DND-41 (cell line): ENCODE measurements at places on chromosomes 2 and 18.
A peak's percentile ranks its signal among the peaks of the same experiment; 100 is the strongest.

- DNase-seq, result no peak
These were observed 141.4 kb downstream of the SCG2 start for GRCh38 chr2:223460774-223461211.

DNA sequence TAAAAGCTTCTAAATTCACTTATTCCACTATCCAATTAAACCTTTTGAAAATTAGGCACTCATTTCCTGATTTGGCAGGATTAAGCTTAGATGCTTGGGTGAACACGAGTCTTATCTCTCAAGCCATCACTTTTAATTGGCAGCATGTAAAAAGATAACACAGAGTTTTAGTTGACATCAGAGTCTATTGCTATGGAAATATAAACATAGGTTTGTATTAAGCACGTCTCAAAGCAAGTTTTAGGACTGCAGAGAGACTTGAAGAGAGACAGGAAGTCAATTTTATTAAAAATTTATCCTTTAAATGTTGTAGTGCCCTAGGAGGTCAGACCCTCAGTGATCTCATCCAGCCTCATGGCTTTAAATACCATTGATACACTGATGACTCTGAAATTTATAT lies 5.6 kb downstream of the RBKS start:
- no peak for DNase-seq

- no peak for DNase-seq
These were observed 31.3 kb downstream of the ANXA4 start for GRCh38 chr2:69773206-69773605.

GRCh38 chr2:20604401-20604911 lies 46.4 kb downstream of the HS1BP3 start:
- DNase-seq, result no peak

- DNase-seq, result no peak
These were observed 47.0 kb downstream of the EVA1A start for GRCh38 chr2:75513616-75514170.

- no peak for DNase-seq
These were observed 56.1 kb downstream of the PRKRA start for GRCh38 chr2:178394859-178395258.

GRCh38 chr2:1869248-1869647 lies 124.9 kb upstream of the PXDN start:
- no peak for DNase-seq

DNA sequence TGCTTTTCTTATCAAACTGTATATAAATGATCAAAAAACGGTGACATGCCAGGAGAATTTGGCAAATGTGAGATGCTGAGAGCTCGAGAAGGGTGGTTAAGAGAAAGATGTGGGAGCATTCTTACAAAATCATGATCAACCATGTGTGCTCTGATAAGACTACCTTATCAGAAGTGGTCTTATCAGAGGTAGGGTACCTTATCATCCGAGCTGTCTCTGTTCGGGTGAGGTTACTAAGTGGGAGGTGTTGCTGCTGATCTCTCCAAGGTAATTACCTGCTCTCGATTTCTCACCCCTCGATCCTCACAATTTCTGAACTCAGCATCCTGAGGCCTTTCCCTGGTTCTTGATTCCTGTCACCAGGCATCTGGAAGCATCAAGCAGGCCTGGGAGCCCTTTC lies 813.0 kb upstream of the ID2 start:
- DNase-seq, result no peak

DNA sequence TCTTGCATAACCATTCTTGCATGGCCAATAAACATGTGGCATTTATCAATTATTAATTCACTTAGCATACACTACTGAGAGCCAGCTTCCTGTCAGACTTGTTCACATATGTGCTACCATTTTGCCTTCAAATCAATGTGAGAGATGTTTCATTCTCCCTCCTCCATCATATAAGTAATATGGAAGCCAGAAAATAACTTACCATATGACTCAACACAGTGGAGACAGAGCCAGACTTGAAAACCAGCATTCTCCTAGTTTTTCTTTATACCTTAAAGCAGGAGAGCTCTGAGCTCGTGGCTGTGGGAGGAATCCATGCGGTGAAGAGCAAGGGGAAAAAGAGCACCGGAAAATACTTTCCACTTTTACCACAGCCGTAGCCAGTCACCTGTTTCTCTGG lies 215.0 kb upstream of the LRATD1 start:
- DNase-seq, result no peak

DNA sequence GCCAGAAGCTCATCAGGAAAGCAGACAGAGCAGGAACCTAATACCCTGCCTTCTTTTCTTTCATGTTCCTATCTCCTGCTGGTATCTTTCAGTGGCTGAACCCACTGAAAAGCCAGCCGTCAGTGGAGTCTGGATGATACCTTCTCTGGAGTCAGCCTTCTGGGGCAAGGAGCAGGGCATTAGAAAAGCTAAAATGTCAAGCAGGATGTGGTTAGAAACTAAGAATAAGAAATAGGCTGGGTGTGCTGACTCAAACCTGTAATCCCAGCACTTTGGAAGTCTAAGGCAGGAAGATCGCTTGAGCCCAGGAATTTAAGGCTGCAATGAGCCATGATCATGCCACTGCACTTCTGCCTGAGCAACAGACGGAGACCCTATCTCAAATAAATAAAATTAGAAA lies 642.0 kb upstream of the FSHR start:
- DNase-seq, result no peak

GRCh38 chr2:178418426-178418825 lies 32.5 kb downstream of the PRKRA start:
- no peak for DNase-seq

DNA sequence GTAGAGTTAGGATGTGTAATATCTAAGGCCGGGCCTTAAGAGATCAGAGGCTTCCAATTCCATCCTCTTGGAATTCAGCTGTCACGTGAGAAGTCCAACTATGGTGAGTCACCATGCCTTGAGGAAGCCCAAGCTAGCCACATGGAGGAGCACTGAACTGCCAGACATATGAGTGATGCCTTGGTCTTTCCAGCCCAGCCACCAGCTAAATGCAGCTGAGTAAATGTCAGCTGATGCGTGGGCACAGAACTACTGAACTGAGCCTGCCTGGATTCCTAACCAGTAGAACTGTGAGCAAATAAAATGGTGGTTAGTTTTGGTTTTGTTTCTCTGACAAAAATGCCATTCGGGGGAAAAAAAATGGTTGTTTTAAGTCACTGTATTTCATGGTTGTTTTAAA lies 153.7 kb upstream of the SERTAD2 start:
- no peak for DNase-seq

DNA sequence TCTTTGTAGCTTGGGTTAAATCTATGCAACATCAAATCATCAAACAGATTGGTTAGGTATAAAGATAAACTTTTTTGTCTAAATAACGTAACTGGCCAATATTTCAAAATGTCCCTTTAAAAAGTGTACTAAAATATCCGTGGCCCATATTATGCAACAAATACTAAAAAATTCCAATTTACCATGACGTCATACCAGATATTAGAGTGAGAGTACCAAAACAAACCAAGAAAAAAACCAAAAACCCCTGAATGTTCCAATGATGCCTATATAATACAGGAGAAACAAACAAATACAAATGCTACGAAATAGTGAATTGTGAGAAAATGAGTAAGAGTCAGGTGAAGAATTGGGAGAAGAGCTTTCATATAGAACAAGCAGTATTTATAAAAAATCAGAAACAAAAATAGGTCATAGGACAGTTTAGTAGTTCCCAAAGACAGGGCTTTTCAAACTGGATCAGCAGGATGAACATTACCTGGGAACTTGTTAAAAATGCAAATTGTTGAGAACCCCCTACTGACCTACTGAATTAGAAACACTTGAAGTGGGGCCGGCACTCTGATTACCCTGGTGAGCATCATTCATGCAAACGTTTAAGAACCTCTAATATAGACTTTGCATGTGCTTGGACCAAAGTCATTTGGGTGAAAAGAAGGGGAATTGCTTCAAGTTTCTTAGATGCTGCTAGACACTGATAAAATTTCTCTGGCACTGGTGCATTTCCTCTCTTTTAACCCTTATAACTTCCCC lies 753.7 kb downstream of the DSC3 start:
- no peak for DNase-seq

- no peak for DNase-seq
These were observed 2.8 kb upstream of the SCRN3 start for GRCh38 chr2:174392706-174393105.

GRCh38 chr2:142596334-142597088 lies 281.0 kb upstream of the KYNU start:
- DNase-seq, result no peak

- peak; percentile 8 for DNase-seq
These were observed 1.5 kb downstream of the SFXN5 start for GRCh38 chr2:73069855-73070642.

- no peak for DNase-seq
These were observed 11.7 kb upstream of the NUP35 start for GRCh38 chr2:183112577-183112976.

DNA sequence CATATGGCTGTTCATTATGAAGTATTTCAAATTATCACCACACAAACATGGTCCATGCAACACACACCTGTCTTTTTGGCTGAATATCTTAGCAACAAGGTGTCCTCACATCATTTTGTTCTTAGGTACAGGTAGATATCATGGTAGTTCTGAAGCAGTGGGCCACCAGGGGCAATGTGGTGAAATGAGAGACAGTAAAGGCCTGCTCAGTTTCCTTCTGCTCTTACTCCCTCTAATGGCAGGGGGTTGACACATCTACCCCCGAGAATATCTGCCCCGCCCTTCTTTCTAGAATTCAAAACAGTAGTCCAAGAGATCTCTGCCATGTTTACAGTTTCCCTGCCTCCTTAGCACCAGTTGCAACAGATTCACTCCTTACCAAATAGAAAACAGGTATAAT lies 147.0 kb upstream of the KLHL14 start:
- DNase-seq, result peak; percentile 58

DNA sequence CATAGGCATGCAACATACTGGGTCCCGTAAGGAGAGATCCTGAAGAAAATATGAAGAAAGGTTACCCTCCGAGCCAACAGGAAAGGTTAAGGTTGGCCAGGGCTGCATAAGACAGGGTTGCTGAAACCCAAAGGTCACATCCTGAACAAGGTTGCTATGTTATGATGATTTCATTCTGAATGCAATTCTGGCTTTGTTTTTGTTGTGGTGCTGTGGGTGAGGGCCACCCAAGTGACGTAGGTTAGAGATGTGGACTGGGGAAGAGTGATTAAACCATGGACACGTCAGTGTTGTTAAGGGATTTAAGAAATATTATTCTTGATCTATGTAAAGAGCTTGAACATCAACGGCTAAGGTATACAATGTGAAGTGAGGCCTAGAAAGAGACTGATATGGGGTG lies 60.0 kb downstream of the ZEB2 start:
- no peak for DNase-seq

- DNase-seq, result no peak
These were observed 62.7 kb downstream of the RTP5 start for GRCh38 chr2:241931976-241932898.

DNA sequence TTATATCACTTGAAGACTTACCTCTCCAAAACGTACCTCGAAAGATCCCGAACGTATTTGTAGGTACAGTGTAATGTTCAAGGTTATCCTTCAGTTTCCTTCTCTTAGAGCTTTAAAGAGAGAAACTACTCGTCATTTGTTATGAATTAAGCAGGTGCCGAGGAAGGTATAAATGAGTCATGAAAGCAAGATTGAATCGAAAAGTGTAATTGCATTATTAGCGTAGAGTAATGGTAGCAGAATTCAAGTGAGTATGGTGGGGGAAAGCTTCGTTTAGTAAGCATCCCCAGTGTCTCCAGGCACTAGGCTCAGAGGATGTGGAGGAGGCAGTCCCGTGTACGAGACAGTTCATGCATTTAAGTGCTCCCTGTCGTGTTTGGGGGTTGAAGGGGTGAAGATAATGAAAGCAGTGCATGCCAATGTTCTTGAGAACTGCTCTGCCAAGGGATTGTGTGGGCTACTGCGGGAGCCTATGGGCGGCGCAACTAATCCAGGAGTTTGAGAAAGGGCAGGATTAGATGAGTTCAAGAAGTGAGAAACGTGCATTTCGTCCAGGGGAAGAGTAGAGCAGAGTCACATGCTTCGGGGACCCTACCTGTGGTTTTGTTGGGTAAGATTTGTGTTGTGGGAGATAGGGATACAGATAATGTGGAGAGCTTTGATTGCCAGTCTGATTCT lies 858 bp downstream of the POLR1B start:
- peak; percentile 46 for DNase-seq

- no peak for DNase-seq
These were observed 69.1 kb downstream of the HS6ST1 start for GRCh38 chr2:128249555-128249954.

DNA sequence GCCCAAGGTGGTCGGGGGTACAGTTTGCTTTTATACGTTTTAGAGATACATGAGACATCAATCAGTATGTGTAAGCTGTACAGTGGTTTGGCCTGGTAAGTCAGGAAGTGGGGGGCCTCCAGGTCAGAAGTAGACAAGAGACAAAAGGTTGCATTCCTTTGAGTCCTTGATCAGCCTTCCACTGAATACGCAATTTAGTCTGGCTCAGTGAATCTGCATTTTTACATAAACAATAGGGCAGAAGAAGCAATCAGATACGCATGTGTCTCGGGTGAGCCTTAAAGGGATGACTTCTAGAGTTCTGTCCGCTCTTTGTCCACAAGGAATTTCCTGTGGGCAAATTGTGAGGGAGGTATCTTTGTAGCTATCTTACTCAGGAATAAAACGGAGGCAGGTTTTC lies 87.2 kb downstream of the SOWAHC start:
- no peak for DNase-seq

DNA sequence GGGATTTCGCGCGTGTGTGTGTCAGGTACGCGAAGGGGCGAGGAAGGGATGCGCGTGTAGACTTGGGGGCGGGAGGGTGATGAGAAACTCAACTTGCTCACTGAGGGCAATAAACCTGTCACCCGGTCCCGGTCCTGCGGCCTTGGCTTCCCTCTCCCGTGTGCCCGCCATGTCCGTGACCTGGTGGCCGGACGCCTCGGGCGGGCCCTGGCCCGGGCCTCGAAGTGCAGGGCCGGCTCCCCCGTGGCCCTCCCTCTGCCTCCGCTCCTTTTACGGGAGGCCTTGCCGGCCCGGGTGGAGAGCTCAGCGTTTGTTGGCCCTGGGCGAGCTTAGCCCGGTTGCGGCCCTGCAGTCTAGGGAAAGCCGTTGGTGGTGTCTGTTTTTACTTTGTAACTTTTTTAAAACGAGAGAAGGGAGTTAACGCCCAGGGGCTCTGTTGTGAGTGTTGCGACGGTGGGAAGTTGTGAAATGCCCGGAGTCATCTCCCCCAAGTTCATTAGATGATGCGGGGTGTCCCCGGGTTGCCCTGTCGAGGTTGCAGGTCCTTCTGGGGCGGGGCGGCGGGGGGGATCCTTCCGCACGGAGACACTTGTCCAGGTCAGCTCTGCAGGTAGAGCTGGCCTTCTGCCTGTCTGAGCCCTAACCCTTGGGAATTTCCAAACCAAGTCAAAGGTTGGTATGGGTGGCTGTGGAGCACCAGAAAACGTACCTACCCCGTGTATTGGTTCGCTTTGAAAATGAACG lies 883 bp downstream of the SMCHD1 start:
- DNase-seq, result peak; percentile 46
